ENCODE measurements at places on chromosomes 7 and 10.

DNA sequence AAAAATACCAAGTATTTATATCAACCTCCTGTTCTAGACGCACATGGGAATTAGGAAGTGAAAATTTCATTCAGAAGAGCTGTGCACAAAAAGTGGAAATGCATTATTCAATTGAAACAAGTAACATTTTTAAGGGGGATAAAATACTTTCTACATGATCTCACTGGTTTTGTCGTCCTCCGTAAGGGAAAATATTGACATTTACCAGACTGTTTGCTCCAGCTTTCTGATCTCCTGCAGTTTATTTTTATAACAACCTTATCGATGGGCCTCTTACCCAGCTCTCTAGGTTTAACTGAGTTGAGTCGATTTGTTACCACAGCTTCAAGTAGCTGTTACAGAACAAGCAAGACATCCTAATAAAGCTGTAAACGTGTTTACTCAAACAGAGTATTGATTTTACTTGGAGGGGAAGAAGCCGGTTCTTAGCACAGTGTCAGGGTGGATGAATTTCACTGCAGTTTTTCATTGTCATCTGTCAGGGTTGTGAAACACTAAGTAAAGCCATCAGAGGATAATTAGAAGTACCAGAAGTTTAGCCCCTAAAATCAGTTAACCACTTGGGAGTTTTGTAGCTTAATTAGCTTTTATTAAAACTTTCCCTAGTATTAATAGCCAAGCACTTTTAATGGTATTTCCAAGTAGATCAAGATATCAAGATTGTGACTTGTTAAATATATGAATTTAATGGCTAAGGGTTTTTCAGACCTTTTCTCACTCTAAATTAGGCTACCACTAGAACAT lies 142.6 kb upstream of the KAT6B start:
- DNase-seq: no peak

DNA sequence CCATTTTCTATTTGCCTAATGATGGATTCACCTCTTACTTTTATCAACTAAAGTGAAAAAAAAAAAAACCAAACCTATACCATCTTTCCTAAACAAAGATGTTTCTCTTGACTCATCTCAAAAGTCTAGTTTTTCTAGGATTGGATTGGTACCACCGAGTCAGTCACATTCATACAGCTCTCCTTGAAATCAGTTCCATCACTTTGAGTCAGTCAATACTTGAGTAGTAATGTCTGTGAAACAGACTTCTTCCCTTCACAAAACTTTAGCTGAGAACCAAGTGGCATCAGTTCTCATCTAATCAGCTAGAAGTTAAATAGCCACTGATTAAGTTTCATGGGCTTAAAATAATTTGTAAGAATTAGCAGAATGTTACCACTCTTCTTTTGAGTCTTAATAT lies 13.3 kb downstream of the CDK6 start:
- DNase-seq: no peak

DNA sequence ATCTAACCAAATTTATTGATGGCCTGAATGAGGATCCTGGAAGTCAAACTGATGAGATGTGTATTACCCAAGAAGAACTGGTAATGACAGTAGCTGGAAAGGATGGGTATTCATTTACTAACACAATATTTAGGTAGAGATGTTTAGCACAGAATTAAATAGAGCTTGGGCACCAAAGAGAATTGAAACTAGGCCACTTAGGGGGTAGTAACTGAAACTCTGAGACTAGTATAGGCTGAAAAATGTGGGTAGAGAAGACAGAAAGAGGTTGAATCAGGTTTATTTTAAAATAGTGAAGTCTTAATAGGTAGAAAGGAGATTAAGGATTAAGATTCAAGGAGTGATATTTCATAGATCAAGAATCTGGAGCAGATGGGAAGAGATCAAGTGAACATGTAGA lies 155.8 kb downstream of the MLLT10 start:
- no peak for DNase-seq

DNA sequence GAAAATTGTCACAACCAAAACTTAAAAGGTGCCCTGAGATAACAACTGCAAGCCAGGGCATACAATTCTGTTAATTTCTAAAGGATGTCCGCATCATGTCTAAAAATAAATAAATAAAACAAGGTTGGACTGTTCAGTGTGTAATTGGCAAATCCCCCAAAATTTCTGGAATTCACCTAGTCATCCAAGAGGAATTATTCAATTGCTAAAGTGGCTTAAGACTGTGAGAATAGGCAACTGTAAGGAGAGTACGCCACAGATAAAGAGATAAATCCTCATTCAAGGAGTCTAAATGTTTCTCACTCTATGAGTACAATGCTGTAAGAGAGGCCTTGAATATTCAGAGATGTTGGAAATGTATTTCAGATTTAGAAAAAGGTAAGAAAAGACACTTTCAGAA lies 37.2 kb downstream of the PIK3AP1 start:
- no peak for DNase-seq

DNA sequence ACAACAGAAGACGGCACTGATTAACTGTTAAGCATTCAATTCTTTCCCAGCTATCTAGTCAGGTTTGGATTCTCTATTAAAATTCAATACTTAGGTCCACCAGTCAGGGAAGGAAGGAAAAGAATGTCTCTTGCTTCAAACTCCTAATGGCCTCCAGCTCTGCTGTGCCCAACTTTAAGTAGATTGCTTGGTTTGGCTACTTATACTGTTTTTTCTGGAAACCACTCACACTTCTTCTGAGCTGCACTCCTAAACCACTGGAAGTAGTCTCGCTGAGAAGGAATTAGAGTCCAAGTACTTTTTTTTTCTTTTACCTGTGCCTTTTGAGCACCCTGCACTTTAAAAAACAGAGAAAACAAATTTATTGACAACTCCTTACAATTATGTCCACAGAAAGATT lies 26.7 kb upstream of the COL1A2 start:
- no peak for DNase-seq

GRCh38 chr10:72069751-72070526 lies 18.4 kb downstream of the SPOCK2 start:
- DNase-seq: no peak

- DNase-seq: no peak
These were observed 177.0 kb downstream of the AUTS2 start for GRCh38 chr7:69775231-69775771.

GRCh38 chr10:43211030-43211429 lies 55.8 kb downstream of the RASGEF1A start:
- DNase-seq: no peak

GRCh38 chr7:1669954-1670893 lies at the start of gene ELFN1:
Gene ELFN1 (plus strand): TSS chr7:1670277. CDS start chr7:1744597, 74,320 bp downstream.
- DNase-seq: peak; percentile 55

DNA sequence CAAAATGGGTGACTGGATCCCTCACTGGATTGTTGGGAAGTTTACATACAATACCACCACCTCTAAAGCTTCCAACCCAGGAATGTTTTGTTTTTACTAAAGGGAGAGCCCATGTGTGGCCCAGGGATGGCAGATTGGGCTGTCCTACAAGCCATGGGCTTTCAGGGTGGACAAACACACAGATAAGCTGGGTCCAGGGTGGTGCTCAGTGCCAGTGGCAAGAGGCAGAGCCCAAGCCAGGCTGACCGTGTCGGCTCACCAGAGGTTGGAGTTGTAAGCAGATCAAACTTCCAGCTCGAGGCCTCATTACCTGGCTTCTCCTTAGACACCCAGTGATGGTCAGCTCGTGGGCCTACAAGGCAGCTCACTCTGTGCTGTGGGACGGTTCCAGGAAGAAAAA lies 52.3 kb downstream of the CDH23 start:
- no peak for DNase-seq

- no peak for DNase-seq
These were observed 253.6 kb downstream of the KIF20B start for GRCh38 chr10:89954787-89955566.

DNA sequence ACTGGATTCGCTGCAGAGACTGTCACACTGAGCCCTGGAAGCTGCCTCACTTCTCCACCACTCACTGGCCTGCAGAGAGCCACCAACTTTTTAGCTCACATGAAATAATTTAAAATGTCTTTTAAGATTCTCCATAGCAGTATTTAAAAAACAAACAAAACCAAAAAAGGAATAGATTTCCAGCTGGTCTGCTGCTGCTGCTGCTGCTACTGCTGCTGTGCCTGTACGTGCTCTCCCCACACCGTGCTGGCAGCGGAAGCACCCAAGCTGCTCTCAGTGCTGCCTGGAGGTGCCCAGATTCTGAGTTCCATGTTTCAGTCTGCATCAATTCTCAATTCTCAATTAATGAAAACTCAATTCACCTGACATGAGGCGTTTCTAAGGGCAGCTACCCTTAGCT lies 146.0 kb downstream of the USP6NL start:
- no peak for DNase-seq

DNA sequence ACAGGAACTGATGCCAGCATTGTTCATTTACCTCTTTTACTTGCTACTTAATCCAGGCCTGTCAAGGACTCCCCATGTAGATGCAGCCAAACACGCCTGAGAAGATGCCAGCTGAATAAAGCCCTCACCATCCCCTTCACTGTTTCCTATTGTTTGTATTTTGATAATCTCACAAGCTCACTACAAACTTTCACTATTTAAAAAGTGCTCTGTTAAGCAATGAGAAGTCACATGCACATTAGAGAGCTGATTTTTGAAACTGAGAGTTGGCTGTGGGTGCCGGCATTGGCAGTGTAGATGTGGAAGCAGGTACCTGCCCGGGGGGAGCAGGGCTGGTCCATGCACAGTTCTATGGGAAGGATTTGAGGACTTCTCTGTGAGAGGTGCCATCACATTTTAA lies 169.8 kb upstream of the GRB10 start:
- DNase-seq: no peak

DNA sequence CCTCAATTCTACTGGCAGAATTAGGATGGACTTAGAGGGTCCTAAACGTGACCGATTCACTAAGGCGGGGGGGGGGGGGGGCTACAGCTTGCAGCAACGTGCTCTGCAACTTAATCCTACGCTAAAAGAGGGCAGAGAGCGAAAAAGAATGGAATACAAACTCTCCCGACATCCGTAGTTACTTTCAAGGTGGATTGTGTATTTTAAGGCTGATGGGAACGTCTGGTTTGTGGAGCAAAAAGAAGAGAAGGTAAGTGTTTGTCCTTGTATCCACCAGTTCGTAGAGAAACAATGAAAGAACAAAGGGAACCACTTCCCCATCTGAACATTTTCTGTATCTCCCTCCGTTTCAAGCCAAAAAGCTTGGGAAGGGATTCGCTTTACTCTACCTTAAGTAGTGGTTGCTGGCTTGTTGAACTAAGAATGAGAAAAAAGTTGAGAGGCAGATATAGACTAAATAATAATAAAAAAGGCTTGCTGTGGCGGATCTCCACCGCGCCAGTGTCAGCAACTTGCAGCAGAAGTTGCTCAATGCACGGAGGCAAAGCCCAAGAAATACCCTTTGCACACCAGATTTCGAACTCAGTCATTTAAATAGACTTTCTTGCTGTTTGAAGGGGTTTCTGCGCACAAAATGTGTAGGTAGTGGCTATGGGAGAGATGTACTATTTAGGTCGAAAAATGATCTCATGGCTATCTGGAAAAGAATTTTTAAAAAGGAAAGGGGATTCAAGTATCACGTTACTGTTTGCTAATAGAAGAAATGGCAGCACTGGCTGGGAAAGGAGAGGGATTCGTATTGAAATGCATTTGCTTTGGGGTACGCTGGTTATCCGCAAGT lies 736 bp downstream of the SKIDA1 start:
- DNase-seq: no peak

DNA sequence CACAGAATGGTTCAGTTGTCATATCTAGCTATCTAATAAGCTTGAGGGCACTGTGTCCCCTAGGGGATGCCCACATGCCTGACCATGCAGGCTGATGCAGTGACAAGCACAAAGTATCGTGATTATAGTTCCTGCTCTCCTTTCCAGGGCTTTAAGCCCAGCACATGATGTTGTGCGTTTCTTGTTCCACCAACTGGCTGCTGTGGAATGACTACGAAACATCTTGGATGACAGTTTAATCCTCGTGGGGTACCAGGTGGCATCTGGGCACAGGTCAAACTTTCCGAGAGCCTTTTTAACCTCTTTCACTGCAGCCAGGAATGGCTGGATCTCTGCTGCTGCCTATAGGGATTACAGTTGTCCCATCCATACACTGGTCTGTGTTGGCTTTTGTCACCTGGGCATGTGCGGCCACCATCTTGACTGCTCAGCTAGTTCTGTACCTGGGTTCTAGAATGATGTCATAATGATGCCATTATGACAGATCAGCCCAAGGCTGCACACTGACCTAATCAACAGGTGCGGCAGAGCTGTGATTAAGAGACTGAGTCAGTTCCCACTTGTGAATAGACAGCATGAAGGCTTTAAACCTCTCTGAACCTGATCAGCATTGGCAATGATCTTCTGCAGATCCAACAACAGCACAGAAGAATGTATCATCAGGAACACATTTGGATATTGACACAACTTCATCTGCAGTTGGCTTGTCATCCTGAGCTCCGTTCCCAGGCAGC lies 144.1 kb downstream of the DLG5 start:
- DNase-seq: no peak

DNA sequence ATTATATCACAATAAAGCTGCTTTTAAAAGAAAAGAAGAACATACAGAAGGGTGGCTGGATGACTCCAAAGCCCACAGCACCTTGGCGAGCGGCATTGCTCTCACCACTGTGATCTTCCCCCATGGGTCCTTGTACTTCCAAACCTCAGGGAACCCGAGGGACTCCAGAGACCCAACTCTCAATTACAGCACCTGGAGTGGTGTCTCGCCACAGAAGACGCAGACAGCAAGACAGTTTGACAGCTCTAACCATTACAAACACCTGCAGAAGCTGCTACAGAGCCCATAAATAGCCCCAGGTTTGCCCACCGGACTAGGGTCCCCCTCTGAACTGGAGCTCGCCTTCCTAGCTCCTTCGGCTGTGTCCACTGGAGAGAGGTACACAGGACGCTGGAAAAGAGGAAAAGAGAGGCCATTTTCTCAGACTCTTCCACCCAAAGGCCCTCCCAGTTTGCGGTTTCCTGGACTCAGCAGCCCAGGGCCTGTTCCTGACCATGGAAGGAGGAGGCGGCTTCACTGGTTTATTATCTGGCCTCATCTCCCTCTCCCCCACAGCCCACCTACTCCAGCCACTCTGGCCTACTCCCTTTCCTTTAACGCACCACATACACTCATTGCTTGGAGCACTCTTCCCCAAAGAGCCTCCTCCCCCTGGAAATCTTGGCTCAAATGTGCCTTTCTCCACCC lies 1.9 kb downstream of the PIK3AP1 start:
- no peak for DNase-seq

DNA sequence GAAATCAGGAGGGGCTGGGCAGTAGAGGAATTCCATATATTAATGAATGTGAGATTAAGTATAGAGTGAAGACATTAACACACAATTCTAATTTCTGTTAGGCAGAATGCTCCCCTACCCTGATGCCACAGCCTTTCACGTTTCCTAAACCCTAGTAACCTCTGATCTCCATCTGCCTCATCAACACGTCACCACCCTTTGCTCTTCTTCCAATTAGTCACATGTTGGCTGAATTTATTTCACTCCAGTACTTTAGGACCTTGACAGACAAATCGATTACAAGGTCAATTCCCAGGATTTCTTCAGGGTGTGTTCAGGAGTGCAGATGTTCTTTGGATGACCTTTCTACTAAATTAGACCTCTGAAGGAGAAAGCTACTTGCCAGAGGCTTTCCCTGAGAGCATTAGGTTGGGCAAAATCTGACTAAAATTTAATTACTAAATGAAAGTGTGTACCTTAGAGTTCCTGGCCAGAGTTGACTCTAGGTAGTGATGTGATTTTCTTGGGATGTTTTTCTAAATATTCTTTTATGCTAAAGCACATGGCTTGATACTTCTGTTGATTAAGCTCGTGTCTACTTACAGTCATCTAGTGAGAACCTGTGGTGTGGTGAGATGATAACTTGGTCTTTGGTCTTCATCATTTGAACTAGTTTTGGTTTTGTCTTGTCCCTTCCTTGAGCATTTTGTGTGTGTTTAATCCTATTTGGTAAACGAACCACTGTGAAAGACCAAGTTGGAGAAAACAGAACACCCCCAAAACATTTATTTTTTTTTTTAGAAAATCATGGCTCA lies 12.7 kb downstream of the AGR2 start:
- no peak for DNase-seq
